Stimulated activated CD4-positive, alpha-beta T cell treated with anti-CD3 and anti-CD28 coated beads, TNF-alpha, amount 100 ng/mL, for 24 hours (primary cell): ENCODE measurements at places on chromosomes 7 and 10.

DNA sequence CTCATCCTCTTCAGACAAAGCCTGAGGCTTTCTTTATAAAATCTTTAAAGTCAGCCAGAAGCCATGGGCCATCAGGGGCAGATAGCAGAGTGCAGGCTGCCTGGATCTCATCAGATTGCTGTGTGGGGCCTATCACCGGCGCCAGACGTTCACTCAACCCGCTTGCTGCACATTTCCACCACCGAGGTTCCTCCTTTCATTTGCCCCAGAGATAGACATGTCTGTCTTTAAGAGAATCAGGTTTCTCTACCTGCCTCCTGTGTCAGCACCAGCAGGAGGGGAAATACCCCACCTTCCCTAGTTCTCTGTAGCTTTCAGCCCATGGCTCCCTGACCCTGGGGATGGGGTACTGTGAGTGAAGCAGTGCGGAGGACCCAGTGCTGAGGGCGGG, 22.0 kb downstream of the SLC18A2 start:
- no peak for DNase-seq

GRCh38 chr10:82378146-82378545, 503.2 kb downstream of the NRG3 start:
- no peak for DNase-seq

DNA sequence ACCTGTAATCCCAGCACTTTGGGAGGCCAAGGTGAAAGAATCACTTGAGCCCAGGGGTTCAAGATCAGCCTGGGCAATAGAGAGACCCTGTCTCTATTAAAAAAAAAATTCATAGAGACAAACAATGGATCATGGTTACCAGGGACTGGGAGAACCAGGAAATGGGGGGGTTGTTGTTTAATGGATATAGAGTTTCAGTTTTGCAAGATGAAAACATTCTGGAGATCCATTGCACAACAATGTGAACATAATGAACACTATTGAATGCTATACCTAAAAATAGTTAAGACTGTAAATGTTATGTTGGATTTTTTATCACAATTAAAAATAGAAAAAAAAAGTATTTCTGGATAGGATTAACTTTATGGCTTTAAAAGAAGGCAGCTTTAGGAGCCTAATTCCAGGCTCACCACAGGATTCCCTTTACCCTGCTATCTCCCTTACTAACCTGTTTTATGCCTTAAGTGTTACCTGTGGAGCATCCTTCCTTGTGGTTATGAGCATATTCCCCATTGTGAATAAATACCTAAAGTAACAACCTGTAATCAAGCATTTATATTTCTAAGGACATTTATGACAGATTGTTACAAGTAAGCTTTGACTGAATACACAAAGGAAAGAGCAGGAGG, 45.1 kb upstream of the SGCE start:
- no peak for DNase-seq

GRCh38 chr10:109784236-109784635, 139.1 kb downstream of the XPNPEP1 start:
- DNase-seq, result no peak

- DNase-seq, result peak; percentile 35
Measured at GRCh38 chr7:30276203-30276900, 8.0 kb upstream of the ZNRF2 start.

DNA sequence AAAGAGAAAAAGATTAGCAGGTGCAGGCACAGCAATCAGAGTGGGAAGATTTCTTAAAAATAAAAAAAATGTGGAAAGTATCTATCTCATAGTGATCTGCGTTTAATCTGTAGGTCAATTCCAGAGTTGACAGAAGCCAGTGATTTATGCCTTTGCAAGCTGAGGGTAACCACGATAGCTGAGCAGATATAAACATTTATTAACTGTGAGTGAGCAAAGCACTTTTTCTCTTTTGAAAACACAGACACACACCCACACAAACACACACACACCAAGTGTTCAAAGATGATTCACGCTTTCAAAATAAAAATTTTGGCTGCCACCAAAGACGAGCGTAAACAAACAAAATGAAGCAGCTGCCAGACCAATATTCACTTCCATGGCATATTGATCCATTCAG, 243.2 kb upstream of the SLC26A5 start:
- no peak for DNase-seq
